Stimulated activated CD8-positive, alpha-beta memory T cell treated with anti-CD3 and anti-CD28 coated beads, Interleukin-4, amount 100 ng/mL, for 1 hour (primary cell): ENCODE measurements at places on chromosomes 13 and 19.

GRCh38 chr13:28322256-28322905, 172.5 kb downstream of the FLT1 start:
- no peak for DNase-seq

GRCh38 chr13:78589206-78589605, 14.1 kb downstream of the POU4F1 start:
- no peak for DNase-seq

- DNase-seq, result no peak
Observed at GRCh38 chr19:41413947-41414346, 13.2 kb downstream of the B3GNT8 start.

GRCh38 chr13:80305737-80306136, 35.2 kb downstream of the SPRY2 start:
- DNase-seq, result no peak

DNA sequence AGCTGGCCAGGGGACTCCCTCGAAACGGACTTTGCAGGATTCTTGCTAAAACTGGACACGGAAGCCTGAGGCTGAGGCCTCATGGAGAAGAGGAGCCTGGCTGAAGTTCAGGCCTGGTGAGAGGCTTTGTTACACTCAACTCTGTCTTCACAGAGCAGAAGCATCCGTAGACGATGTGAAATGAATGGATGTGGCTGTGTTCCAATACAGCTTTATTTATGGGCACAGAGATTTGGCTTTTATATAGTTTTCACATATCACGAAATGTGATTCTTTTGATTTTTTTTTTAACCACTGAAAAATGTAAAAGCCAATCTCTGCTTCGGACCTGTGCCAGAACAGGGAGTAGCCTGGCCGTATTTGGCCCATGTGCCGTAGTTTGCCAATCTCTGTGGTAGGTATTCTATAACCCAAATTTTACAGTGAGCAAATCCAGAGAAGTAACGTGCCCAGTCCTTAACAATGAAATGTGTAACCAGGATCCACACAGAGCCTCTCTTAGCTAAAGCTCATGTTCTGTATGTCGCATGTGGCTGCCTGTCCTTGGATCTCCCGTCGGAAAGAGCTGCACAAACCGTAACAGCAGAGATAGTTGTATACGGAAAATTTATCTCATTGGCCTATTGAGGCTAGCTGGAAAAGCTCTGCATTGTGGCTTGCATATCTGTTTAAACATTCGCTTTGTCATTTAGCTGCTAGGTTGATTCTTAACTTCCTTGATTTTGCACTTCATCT, 171.6 kb upstream of the RNF113B start:
- DNase-seq, result no peak

- peak; percentile 71 for DNase-seq
Observed at GRCh38 chr19:15449620-15450527, at the start of gene WIZ. WIZ (minus strand) TSS chr19:15449956; CDS start chr19:15448307, 1,649 bp downstream.

DNA sequence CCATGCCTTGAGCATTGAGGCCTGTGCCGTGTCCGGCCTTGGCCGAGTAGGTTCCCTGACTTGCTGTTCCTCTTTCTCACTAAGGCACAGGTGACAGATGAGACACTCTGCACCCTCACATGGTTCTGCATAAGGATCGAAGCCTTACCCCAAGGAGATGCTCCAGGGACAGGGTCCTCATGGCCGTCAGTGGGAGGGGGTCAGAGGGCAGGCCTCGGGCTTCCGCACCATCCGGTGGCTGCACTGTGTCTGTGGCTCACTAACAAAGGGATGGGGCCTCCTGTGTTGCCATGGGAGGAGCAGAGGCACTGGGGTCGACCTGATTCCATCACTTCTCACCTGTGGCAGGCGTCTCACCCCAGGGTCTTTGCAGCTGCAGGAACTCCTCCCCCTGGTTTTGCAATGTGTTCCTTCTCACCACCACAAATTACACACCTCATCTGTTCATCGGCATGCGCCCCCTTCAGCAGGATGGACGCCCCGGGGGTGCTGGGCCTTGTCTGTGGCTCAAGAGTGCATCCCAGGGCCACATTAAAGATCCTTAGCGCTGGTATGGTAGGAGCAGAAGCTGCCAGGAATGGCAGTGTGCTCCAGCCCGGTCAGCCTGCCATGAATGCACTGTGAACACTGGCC, 113.3 kb upstream of the SOX1 start:
- no peak for DNase-seq

DNA sequence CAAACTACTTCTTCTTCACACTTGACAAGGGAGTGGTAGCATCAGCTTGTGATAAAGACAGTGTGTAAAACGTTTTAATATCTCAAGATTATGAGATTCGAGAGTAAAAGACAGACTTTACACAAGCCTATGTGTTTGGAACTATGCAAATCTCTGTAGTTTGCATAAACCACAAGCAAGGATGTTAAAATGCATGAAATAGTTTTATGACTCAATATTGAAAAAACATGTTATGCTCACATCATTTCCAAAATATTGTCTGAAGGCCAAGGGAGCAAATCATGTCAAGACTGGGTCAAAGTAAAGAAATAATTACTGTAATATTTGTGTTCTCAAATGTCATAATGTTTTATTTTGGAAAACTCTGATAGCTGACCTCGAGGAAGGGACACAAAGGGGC, 316.8 kb upstream of the KLF12 start:
- no peak for DNase-seq

DNA sequence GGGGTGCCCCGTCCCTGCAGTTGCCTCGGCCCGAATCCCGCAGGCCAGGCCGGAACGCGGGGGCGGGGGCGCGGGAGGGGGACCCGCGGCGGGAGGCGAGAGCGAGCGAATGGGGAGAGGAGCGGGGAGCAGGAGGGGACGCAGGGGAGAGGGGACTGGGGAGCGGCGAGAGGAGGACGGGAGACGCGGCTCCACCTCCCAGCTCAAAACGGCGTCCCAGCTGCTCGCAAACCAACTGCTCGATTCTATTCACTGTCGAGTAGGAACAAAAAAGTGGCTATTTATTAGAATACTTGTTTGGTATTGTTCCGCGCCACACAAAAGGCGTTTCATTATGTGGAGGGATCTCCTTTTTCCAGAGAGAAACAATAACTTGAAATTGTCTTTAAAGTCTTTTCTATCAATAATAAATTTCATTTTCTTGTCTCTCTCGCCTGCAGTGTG, 10.6 kb upstream of the SOX1 start:
- no peak for DNase-seq

GRCh38 chr13:66926851-66927524, 303.1 kb downstream of the PCDH9 start:
- DNase-seq, result no peak

DNA sequence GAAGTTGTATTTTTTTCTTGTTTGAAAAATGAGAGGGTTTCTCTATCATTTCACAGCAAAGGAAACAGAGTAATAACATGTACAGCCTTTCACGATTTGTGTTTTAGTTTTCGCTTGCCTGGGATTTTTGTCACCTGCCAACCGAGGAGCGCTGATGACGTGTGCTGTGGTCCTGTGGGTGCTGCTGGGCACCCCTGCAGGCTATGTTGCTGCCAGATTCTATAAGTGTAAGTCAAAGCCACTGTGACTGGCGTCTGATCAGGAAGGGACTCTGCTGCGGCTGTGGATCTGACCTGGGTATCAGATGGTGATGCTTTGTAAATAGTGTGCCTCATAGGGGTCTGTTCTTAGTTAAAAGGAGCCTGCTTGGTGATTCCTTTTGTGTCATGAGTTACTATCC, 45.6 kb downstream of the TM9SF2 start:
- no peak for DNase-seq

- no peak for DNase-seq
Observed at GRCh38 chr13:46526740-46527139, 26.2 kb upstream of the LRCH1 start.

DNA sequence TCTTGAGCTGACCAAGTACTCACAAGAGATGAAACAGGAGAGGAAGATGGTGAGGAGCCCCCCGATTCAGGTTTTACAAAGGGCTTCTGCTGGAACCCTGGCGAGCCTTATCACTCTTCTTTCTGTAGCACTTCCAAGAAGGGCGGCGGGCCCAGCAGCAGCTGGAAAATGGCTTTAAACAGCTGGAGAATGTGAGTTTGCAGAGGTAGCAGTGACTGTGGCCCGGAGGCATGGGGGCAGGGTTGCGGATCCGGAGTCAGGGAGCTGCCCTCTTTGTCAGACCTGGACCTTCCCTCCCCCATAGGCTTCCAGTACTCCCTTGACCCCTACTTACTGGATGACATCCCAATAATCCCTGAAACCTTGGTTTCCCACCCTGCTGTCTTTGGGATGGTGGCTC, 3.6 kb downstream of the TRIP10 start:
- DNase-seq, result no peak
